ENCODE measurements at places on chromosomes 7 and 10.

DNA sequence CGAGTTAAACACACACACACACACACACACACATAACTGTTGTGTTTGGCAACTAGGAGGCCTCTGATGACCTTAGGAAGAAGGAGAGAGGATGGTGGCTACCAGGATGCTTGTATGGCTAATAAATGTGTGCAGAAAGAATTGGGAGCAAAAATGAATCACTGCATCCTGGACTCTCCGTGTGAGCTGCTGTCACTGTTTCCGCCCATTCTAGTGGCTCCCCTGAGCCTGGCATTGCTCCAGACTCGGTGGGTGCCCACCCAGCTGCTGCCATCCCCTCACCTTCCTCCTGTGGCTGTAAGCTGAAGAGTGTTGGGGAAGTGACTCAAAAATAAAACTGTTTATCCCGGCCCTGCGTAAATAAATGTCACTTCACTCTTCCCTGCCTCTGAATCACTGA is 149.5 kb upstream of the MINDY3 start:
- no peak for DNase-seq

- no peak for DNase-seq
Observed at GRCh38 chr10:56943221-56943755, 582.2 kb upstream of the ZWINT start.

GRCh38 chr10:111295788-111296187 is 219.0 kb downstream of the ADRA2A start:
- DNase-seq, result no peak

GRCh38 chr7:69610374-69611084 is 12.3 kb downstream of the AUTS2 start:
- DNase-seq, result no peak

GRCh38 chr7:15801041-15801440 is 114.6 kb upstream of the MEOX2 start:
- DNase-seq, result no peak

GRCh38 chr7:151032936-151033863 is 5.0 kb downstream of the ABCB8 start:
- no peak for DNase-seq

- no peak for DNase-seq
Observed at GRCh38 chr10:21530641-21531040, 3.4 kb upstream of the MLLT10 start.

DNA sequence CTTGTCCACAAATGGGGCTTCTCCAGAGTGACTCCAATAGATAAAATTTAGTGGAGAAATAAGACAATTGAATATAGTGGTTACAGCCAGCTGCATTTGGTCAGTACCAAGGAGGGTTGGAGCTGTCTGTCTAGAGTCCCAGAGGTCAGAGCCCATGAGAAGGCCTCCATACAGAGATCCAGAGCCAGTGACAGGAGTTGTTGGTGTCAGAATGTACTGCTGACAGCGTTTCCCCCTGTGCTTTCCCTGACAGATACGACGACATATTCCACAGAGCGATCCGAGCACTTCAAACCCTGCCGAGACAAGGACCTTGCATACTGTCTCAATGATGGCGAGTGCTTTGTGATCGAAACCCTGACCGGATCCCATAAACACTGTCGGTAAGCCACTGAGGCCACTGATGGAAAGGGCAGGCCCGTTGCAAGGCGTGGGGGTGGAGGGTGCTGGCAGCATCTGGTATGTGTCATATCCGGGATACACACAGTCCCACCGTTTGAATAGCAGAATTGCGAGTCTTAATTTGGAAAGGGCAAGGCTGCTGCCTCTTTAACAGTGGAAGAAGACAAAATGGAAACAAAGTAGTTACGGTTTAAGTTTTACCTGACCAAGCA is 483.6 kb downstream of the NRG3 start:
- DNase-seq, result no peak

GRCh38 chr10:28778524-28778923 is 101.2 kb downstream of the BAMBI start:
- no peak for DNase-seq
